ENCODE measurements at places on chromosomes 12 and 14.

GRCh38 chr12:103821773-103822172 is 19.3 kb downstream of the NT5DC3 start:
- no peak for DNase-seq

DNA sequence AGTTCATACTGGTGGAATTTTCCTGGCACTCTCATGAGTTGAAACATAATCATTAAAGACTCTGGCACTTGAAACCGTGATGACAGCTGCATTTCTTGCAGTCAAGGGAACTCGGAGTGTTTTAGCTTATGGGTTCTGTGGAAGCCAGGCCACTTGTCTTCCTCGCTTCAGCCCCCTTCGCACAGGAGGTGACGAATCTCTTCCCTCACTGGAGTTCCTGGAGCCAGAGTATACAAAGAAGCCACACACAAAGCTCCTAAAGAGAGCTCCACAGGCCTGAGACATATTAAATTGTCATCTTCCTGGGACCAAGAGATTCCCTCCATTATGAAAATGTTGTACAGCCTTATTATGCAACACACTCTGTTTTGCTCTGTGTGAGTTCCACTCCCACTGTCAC is 964.1 kb downstream of the TMEM121 start:
- no peak for DNase-seq

DNA sequence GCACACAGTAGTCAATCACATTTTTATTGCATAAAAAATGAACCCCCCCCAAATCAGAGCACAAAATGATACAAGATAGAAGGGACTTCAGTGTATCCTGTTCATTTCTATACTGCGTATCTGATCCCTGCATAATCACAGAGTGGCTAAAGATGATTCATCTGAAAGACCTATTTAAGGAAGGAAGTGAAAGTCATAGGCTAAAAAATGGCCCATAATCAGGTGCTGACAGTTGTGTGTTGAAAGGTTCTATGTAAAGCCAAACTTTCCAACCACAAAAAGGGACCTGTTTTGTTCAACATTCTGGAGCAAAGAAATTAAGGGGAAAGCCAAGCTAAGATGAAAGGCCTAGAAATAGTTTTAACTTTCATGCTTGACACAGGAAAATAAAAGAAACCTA is 147.8 kb upstream of the ATP2B1 start:
- DNase-seq, result no peak

GRCh38 chr12:5305425-5305824 is 126.5 kb upstream of the NTF3 start:
- no peak for DNase-seq

- DNase-seq, result no peak
Measured at GRCh38 chr12:54138219-54138618, 50.6 kb downstream of the SMUG1 start.

All from NCI-H2171 treated with DMSO at 0.1 percent for 48 hours (cell line).